ENCODE measurements at places on chromosomes 7 and 10. TPM values are rescaled to one million over a fixed set of nuclear protein-coding genes. Genes with fewer than 3 reads are reported as not detected.

Gene GFRA1
- not detected for total RNA-seq

Gene PODXL
- 0.60 TPM for total RNA-seq

DNA sequence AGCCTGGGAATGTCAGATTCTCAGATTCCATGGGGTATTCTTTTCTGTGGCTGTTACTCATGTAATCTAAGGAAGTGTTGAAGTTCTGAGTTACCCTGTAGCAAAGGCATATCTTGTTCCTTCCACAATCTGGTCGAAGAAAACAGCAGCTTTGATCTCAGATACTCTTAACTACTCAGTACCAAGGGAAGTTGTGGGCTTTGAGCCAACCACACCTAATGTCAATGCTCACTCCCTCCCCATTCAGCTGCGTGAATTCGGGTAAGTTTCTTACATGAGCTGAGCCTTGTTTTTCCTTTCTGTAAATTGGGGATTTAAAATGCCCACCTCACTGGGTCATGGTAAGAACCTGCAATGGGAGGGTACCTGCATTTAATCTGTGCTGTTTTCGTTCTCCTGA, 52.5 kb downstream of the PTPRN2 start:
- DNase-seq: no peak

GRCh38 chr7:157276731-157277562, 59.9 kb upstream of the DNAJB6 start:
- no peak for DNase-seq

DNA sequence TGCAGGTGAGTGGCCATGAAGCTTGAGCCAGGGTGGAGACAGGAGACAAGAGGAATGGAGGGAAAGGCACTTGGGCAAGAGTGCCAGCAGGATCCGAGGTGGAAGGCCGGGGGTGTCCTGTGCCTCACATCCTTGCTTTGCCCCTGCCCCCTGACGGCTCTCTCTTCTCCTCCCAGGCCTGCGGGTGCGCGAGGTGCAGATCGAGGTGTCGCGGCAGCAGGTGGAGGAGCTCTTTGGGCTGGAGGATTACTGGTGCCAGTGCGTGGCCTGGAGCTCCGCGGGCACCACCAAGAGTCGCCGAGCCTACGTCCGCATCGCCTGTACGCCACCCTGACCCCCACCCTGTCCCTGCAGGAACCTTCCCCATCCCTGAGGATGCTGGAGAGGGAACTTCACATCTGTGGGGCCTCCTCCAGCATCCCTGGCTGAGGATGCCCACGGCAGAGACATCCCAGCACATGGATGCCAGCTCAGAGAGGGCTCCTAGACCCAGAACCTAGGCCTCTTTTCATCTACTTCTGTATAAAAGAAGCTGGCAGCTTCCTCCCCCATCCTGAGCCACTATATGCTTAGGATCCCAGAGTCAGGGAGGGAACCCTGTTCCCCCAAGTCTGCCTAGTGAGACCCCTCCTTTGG, 34.4 kb upstream of the SLC29A3 start:
- DNase-seq: no peak
